ENCODE measurements at places on chromosomes 16 and 17.

DNA sequence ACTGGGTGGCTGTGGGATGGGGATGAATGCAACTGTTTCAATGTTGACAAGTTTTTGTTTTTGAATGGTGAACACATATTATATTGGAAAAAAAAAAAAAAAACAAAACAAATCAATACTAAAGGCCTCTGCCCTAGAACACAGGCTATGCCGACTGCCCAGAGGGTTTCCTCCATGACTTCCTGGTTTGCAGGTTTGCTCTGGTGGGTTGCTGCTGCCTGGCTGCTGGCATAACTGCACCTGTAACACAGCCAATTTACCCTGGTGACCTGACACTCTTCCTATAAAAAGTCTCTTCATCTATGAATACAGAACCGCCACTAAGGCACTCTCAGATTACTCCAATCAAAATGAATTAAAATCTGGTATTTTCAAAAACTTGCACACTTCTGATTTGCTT is 10.4 kb downstream of the GLYR1 start:
- no peak for DNase-seq

- no peak for DNase-seq
These were observed 132.2 kb upstream of the HS3ST2 start for GRCh38 chr16:22681554-22682291.

- DNase-seq, result no peak
These were observed 37.8 kb downstream of the GLG1 start for GRCh38 chr16:74568961-74569631.

- no peak for DNase-seq
These were observed 66.4 kb upstream of the MPHOSPH6 start for GRCh38 chr16:82236415-82236814.

GRCh38 chr16:14566599-14566998 is 63.5 kb downstream of the PARN start:
- DNase-seq, result no peak

Data from hematopoietic multipotent progenitor cell treated with erythropoietin and hydrocortisone succinate and interleukin-3 and kit ligand, for 8 days (in vitro differentiated cells).